ENCODE measurements at places on chromosomes 11 and 22.

- peak; percentile 84 for DNase-seq
Measured at GRCh38 chr11:808427-809286, 1.1 kb upstream of the RPLP2 start.

GRCh38 chr11:1008001-1008802 is 28.3 kb downstream of the MUC6 start:
- no peak for DNase-seq

- no peak for DNase-seq
Measured at GRCh38 chr11:10488934-10489691, 34.0 kb downstream of the AMPD3 start.

DNA sequence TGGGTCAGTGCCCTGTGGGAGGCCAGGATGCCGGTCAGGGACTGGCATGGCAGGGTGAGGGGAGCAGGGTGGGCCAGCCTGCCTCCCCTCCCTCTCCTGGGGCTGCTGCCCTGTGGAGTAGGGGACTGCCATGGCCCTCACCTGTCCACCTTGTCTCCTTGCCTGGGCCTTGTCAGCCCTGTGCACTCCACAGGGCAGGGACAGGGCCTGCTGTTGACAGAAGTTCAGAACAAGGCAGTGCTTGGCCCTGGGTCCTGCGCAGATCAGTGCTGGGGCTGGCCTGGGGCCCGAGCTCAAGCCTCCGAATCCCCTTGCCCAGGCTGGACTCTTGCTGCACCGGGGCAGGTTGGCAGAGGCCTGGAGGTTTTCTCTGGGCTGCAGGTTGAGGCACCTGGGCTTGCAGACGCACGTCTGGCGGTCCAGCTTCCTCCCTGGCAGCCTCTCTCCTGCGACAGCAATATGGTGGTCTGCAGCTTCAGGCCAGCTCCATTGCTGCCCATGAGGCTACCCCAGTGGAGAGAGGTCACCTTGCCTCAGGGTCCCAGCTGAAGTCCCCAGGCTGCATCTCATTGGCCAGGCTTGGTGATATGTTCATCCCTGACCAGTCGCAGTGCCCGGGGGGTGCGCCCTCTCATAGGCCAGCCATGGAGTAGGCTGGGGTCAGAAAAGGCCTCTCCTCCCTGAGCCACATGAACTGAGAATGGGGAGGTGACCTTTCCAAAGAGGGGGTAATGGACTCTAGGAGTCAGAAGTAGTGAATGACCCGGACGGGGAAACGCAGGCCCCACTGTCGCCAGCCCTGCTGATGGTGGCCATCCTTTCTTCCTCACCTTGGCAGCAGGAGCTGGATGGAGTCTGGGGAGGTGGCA is 21.5 kb upstream of the CHKA start:
- no peak for DNase-seq

DNA sequence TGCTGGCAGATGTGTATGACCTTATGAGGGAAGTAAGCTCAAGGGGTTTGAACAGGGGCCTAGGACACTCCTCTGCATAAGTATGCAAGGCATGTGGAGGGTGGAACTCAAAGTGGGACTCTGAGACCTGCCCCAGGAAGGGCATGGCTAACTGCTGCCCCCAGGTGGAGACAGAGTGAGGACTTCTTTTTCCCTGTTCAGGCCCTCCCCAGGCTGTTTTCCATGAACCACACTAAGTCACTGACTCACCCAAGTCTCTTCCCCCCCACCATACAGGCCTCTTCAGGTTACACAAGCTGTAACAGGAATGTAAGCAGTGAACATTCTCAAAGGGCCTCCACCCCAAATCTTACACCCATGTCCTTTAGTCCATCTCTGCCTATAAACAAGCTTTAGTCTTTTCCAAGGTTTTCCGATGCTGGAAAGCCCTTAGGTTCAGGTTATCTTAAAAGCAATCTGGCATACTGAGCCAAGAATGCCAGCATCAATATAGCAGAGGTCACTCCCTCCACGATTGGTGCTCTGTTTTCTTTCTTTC is 13.1 kb downstream of the EEF1G start:
- peak; percentile 92 for DNase-seq

- no peak for DNase-seq
Measured at GRCh38 chr11:117062498-117062897, 35.7 kb downstream of the SIK3 start.

DNA sequence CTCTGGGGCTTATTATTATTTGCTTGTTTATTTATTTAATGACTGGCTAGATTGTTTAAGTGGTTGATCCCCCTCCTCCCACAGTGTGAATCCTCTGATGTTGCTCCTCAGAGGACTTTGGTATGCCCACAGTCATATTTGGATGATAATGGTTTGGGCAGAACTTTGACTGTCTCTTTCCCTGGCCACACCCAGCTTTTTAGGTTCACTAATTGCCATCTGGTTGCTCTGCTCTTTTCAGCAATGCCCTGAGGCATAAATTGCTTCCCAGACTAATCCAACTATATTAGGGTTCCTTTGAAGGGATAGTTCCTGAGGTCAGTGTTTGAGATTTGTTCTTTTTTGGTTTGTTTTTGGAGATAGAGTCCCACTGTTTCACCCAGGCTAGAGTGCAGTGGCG is 99.3 kb upstream of the RRM1 start:
- DNase-seq, result no peak

- DNase-seq, result no peak
Measured at GRCh38 chr11:34595391-34595790, 25.5 kb upstream of the EHF start.

DNA sequence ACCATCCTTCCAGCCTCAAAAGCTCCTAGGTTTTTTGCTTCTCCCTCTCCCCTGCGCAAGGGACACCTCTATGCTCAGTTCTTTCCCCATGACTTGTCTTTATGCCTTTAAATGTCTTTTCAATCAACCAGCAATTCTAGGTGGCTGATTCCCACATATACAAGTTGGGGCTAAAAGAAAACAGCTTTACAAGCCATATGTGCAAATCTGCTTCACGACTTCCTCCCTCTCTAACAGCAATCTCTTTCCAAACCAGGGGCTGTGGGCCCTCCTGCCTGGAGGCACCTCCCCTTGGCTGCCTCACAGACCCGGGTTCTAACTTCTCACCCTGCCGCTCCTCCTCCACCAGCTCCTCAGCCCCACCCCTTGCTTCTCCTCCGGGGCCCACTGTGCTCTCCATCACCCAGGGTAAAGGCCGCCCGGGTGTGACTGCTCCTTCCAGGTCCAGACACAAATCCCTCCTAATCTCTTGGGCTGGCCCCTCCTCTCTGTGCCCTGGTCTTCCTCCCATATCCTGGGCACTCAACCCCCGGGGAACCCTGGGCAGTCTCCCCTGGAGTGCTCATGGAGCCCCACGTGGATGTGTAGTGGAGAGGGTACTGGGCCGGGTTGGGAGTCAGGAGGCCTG is 14.1 kb downstream of the TMPRSS13 start:
- DNase-seq, result no peak

DNA sequence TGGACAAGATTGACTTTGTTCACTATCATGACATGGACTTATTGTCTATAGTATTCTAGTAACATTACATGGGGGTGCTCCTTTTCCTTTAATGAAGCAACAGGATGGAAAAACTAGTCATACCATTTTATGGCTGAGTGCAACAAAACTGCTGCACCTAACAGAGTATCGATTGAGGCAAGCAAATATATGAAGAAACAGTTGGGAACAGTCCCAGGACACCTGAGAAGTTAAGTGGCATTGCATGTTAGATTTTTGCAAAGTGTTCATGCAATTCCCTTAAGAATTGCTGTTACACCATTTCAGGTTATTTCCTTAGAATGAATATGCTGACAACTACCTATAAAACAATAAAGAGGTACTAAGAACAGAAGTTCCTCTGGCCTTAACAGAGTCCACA is 541.5 kb upstream of the ANO3 start:
- DNase-seq, result no peak

DNA sequence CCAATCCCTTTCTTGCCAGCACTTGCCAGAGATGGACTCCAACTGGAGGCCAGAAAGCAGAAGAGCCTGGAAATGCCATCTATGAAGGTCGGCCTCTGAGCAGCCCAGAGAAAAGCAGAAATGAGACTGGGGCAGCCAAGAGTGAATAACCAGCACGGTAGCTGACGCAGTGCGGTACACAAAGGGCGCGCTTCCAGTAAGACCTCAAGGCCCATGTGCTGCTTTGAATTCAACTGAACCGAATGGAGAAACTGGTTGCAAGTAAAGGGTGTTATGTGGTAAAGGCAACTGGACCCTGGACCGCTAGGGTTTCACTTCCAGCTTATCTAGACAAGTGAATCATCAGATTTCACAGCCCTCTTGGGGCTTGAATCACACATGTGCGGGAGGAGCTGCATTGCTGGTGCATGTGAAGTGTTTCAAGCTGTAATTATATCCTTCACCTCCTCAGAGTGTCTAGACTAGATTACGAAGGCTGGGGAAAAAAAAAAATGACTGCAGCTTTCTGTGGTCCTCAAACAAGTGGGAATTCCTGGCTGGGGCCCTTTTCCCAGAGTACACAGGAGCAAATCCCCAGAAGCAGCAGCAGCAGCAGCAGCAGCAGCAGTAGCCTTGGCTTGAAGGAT is 128.9 kb downstream of the CCDC34 start:
- DNase-seq, result peak; percentile 88

DNA sequence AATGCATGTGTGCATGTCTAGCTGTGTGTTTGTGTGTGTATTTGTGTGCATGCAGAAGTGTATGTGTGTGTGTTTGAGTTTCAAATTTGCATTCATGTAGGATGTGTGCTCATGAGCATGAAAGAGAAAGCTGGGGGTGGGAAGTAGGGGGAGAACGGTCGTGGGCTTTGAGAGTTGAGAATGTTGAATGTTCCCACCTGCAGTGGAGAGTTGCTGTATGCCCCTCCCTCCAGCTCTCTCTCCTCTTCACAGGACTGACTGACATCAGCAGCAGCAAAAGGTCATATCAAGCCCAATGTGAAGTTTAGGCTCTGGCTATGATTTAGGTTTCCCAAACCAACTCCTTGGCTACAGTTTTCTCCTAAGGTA is 63.8 kb upstream of the RRAS2 start:
- DNase-seq, result no peak

- no peak for DNase-seq
Measured at GRCh38 chr11:119371067-119371601, 10.4 kb downstream of the USP2 start.

GRCh38 chr11:62921201-62921572 is at the start of gene CHRM1:
Gene CHRM1 (minus strand): TSS chr11:62921363. CDS start chr11:62911100, 10,263 bp downstream.
- no peak for DNase-seq

DNA sequence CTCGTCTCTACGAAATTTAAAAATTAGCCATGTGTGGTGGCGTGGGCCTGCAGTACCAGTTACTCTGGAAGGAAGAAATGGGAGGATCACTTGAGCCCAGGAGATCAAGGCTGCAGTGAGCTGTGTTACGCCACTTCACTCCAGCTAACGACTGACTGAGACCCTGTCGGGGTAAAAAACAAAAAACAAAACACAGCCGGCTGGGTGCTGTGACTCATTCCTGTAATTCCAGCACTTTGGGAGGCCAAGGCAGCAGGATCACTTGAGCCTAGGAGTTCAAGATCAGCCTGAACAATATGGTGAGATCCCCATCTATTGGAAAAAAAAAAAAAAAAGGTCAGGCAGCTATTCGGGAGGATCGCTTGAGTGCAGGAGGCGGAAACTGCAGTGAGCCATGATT is 2.4 kb downstream of the PAFAH1B2 start:
- DNase-seq, result no peak

DNA sequence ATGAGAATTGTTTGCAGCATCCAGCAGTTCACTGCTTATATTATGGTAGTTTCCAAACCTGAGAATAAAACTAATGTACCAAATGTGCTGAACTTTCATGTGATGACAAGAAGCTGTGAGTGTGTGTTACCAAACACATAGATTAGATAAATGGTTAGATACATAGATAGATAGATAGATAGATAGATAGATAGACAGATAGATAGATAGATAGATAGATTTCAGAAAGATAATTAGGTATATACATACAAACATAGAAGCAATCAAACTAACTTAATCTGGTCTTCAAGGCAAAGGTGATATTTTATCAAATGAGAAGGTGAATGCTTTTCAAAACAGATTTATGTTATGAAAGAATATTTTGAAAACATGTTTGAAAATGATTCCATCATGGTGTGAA is 147.3 kb upstream of the C11orf58 start:
- DNase-seq, result no peak

DNA sequence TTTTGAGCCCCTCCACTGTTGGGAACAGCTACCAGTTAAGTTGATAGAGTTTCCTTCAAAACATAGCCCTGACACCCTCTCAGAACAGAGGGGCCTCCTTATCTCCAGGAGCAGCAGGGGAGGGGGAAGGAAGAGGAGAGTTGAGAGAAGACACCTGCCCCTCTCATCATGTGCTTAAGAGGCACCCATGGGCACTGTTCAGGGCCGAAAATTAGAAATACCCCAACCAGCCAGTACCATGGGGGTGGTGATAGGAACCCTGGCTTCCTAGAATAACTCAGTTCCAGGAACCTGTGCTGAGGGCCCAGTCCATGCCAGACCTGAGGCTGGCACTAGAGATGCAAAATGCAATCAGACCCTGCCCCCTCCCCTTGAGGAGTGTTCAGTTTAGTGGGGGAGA is 9.3 kb upstream of the GDPD5 start:
- no peak for DNase-seq

DNA sequence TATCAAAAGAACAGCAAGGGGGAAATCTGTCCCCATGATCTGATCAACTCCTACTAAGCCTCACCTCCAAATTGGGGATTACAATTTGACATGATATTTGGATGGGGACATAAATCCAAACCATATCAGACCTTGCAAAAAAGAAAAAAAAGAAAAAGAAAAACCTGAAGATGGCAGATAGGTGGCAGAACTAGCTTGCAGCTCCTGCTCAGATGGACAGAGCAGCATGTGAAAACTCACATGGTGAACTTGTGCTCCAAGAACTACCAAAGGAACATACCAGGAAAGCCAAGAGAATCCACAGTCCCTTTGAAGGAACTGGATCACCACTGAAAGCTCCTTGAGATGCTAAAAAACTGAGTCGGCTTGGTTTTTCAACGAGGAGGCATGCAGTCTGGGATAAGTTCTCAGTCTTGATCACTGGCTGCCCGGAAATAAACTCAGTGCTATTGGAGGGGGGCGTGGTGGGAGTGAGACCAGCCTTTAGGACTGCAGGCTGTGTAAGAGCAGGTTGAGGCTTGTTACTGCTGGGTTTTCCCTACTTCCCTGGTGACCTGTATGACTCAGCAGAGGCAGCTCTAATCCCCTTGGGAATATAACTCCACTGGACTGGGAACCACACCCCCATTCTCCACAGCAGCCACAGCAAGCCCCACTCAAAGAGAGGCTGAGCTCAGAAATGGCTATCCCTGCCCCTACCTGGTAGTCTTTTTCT is 358.3 kb upstream of the ARHGAP42 start:
- no peak for DNase-seq

All from GM03348 (cell line).